ENCODE measurements at places on chromosomes 3 and 15.

DNA sequence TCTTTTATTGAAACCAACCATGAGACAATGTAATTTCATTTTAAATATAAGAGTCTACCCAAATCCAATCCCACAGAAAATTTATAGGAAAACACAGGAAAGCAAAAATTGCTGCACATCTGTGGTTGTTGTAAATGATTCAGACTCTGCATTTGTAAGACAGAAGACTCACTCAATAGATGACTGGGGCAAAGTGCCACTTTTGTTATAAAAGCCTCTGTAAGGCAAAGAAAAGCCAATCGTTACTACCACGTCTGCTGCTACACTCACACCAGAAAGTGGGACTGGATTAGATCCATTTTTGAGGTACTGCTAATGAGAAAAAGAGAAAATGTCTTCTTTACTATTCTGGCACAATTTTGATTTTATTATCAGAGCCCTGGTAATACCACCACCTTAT is 74.9 kb downstream of the SEMA6D start:
- DNase-seq: no peak

DNA sequence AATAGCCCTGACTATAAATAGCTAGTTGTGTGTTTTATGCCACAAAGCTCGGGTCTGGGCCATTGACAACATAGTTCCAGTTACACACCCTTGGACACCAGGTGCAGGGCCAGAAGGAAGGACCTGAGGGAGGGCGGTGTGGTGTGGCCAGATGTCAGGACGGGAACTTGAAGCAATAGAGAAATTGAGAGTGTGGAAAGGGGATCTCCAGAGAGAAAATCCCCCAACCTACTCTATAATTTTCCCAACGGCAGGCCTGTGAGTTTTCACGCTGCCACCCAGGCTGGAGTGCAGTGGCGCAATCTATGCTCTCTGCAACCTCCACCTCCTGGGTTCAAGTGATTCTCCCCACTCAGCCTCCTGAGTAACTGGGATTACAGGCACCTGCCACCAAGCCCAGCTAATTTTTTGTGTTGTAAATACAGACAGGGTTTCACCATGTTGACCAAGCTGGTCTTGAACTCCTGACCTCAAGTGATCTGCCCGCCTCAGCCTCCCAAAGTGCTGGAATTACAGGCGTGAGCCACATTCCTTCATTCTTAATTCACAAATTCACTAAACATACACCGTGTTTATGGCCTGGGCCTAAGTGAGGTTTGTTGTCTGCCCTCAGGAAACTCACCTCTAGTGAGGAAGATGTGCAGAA is 70.8 kb upstream of the KLF13 start:
- DNase-seq: no peak

- no peak for DNase-seq
Observed at GRCh38 chr15:53107855-53108254, 317.7 kb upstream of the ONECUT1 start.

GRCh38 chr15:60251300-60252070 is 146.3 kb downstream of the ANXA2 start:
- no peak for DNase-seq

DNA sequence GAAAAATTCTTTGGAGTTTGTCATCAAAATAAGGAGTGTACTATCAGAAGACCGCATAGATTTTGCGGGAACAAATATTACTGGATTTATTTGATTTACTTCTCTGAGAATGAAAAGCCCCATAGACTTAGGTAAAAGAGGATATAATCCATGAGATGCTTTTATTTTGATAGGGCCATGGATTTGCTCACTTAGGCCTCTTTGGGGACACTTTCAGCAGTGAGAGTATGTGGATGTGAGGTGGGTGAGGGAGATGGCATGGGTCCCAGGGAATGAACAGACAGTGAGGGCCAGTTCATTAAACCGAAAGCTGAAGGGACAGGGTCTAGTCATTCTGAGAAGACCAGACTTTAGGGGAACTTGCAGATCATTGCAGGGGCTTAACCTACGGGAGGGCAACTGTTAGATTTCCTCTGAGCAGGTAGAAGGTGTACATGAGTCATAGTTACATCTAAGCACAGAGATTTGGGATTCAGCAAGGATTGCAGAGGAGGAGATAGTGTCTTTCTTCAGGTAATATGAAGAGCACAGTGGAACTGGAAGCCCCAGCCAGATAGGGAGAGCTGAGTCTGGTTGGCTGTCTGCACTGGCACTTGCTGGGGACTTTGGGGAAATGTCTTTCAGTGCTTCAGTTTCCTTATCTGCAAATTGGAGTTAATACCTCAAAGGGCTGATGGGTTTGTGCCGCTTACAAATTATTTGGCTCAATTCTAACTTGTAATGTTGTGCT is 30.8 kb downstream of the SH3GL3 start:
- no peak for DNase-seq

DNA sequence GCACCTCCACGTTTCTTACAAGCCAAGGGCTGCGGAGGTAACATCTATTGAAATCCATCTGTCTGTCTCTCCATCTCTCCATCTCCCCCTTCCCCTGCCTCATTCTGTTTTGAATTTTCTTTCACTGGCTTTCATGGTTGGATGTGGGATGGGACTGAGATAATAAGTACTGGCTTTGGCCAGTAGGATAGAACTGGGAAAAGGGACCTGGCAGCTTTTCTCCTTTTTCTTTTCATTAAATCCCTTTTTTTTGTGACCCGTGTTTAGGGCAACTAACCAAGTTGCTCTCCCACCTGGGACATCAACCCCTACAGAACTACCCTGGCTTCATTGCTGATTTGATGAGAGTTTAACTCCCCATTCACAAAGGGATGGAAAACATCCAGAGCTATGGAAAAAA is 66.8 kb upstream of the ADAMTSL3 start:
- DNase-seq: no peak

- DNase-seq: no peak
Observed at GRCh38 chr15:70794596-70795310, 31.4 kb upstream of the UACA start.

DNA sequence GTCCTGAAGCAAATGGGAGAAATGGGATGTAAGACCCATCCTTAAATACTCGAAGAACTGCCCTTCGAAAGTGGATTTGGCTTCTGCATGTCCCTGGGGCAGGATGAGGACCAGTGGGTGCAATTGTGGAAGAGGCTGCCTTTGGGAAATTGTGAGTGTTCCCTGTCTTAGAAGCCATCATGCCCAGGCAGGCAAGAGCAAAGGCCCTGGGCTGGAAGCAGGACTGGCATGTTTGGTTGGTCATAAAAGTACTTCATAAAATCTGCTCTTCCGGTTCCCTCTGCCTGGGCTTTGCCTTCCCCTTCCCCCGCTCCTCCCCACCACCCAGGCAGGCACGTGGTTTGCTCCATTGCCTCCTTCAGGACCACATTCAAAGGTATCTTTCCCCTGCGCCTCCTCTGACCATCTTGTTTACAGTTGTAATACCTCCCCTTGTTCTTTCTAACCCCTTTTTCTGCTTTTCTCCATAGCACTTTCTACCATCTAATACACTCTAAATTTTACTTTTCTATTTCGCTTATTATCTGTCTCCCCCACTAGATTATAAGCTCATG is 8.3 kb downstream of the MINAR1 start:
- no peak for DNase-seq

DNA sequence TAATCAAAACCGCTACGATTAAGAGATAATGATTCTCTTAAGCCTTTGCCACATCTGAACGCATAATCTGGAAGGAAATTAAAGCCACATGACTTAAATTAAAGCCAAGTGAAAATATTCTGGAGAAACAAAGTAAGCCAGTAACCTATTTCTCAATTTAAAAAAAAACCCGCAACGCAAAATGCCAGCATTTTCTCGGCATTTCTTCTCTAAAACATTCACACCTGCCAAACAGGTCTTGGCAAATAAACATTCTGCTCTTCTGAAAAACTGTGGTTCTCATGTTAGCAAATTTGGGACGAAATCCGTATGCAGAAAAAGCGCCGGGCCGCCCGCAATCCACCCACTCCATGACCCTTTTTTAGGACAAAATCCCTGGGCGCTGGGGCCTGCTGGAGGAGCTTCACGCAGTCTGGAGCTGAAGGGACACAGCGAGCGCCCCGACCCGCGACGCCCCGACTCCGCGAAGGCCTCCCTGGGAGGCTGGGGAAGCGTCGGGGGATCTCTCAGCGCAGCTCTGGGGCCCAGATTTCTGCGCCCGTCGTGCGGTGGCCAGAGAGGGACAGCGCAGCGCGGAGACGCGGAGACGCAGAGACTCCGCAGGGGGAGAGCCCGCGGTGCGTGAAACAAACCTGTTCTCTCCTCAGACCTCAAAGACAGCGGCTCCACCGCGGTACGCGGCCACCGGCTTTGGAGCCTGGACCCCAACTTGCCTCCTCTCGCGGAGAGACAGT is 471 bp downstream of the NKIRAS1 start:
- DNase-seq: no peak

DNA sequence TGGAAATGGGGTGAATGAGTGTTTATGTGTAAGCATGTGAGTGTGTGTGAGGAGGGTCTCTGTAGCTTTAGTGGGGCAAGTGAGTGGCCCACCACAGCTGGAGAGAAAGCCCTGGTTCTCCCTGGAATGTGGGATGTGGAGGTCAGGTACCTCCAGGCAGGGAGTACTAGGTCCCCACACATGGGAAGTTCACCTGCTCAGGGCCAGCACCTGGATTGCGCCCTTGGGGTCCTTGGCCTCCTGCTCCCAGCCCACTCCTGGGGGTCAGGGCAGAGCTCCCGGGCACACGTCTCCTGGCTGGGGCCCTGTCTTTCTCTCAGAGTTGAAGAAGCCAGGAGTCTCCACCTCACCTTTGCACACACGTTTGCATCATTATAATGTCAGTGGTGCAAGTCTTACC is 40.0 kb upstream of the TMCC1 start:
- no peak for DNase-seq

DNA sequence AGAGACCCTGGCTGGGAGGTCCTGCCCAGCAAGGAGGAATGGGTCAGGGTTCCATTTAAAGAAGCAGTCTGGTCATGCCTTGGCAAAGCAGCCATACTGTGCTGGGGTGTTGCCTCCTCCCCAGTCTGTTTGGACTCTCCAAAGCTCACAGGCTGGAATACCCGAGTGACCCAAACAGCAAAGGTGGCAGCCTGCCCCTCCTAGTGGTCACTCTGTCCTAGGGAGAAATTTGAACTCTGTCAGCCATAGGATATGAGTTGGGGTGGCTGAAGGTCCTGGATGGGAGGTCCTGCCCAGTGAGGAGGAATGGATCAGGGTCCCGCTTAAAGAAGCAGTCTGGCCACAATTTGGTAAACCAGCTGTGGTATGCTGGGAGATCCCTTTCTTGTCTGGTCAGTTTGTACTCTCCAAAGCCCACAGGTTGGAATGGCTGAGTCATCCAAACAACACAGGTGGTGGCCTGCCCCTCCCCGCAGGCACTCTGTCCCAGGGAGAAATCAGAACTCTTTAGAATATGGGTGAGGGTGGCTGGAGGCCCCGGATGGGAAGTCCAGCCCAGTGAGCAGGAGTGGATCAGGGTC is 45.0 kb downstream of the CCR1 start:
- no peak for DNase-seq

- DNase-seq: no peak
Observed at GRCh38 chr3:194615226-194615625, 18.0 kb downstream of the TMEM44 start.

- DNase-seq: no peak
Observed at GRCh38 chr3:19348500-19348899, 200.2 kb downstream of the KCNH8 start.

GRCh38 chr3:195563317-195563716 is 20.2 kb upstream of the PPP1R2 start:
- no peak for DNase-seq

GRCh38 chr15:45121706-45122417 is 7.7 kb downstream of the DUOXA2 start:
- no peak for DNase-seq

DNA sequence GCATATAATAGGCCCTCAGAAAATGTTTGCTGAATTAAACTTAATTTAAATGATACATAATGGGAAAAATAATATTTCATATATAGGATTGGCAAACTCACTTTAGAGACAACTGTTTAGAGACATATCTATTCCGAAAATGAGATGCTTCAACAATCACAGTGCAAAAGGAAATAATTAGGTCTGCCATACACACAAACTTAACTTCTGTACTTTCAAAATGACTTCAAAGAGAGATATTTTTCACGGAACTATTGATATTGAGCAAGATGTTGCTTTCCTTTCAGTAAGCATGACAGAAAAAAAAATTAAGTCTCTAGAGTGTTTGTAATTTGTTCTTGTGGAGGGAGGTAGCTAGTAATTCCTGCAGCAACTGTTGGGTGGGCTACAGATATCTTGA is 769.5 kb downstream of the TUSC7 start:
- no peak for DNase-seq

All from activated CD4-positive, alpha-beta T cell treated with anti-CD3 and anti-CD28 coated beads, Interleukin-2, amount 50 U/mL, for 1 hour (primary cell).